ENCODE measurements at places on chromosomes 3 and 15.

DNA sequence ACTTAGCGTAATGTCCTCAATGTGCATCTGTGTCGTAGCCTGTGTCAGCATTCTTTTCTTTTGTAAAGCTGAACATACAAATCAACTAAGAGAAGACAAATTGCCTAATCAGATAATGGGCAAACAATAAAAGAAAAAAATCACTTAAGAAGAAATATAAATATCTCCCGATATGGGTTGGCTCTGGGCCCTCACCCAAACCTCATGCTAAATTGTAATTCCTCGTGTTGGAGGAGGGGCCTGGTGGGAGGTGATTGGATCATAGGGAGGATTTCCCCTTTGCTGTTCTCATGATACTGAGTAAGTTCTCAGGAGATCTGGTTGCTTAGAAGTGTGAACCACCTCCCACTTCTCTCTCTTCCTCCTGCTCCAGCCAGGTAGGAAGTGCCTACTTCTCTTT, 285.0 kb upstream of the LYSMD4 start:
- DNase-seq, result no peak

GRCh38 chr3:146968204-146968651, 363.1 kb upstream of the PLSCR5 start:
- no peak for DNase-seq

DNA sequence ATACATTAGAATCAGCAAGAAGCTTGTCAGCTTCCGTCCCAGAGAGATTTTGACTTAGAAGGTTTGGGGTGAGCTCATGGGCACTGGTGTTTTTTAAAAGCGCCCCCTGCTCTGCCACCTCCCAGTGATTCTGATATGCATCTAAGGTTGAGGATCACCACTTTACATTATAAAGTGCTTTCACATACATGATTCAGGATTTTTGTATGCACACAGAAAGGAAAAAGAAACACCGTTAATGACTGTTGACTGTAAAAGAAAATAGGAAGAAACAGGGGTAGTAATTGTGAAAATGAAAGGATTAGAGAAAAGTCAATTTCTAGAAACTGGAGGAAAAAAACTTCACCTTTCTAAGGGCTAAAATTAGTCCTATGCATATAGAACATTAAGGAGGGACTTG, 104.9 kb upstream of the ZBED2 start:
- no peak for DNase-seq

DNA sequence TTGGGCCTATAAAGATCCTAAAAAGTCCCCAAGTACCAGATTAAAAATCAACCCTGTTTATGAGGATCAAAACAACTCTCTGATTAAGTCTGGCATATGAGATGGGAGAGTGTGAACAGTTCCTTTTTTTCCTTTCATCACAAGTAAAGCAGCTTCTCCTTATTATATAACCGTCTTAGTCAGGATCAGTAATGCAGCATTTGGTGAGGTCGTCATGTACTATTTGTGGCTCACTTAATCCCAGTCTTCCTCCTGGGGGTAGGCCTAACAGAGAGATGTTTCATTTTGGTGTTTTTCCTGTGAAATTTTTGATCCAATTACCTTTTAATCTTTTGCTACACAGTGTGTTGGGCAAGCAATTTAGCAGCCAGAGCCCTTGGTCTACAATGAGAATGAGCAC, 333.1 kb upstream of the KCNMB2 start:
- no peak for DNase-seq

DNA sequence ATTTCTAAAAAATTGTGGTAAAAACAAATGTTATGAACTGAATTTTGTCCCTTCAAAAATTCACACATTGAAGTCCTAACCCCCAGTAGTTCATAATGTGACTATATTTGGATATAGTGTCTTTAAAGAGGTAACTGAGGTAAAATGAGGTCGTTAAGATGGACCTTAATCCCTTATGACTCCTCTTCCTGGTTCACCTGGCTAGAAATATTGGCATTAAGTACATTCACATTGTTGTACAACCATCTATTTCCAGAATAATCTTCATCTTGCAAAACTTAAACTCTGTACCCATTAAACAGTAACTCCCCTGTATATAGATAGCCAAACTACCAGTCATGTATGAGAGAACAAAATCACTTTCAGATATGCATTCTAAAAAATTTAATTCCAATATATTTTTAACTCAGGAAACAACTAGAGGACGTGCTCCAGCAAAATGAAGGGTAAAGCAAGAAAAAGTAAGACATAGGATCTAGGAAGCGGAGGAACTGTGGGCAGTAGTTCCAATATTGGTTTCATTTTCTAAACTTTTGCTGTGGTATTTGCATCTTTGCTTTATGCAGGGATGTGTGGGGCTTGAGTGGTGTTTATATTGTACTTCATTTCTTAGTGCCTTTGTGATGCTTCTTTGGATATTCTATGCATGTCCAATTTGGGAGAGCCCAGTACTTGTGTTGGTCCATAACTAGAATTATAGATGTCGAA, 36.7 kb upstream of the IL20RB start:
- DNase-seq, result no peak

DNA sequence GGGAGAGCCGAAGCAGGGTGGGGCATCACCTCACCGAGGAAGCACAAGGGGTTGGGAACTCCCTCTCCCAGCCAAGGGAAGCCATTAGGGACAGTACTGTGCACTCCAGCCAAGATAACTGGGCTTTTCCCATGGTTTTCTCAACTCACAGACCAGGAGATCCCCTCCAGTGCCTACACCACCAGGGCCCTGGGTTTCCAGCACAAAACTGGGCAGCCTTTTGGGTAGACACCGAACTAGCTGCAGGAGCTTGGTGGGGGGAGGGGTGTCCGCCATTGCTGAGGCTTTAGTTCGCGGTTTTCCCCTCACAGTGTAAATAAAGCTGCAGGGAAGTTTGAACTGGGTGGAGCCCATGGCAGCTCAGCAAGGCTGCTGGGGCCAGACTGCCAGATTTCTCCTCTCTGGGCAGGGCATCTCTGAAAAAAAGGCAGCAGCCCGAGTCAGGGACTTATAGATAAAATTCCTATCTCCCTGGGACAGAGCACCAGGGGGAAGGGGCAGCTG, 129.6 kb upstream of the LMCD1 start:
- DNase-seq, result no peak

DNA sequence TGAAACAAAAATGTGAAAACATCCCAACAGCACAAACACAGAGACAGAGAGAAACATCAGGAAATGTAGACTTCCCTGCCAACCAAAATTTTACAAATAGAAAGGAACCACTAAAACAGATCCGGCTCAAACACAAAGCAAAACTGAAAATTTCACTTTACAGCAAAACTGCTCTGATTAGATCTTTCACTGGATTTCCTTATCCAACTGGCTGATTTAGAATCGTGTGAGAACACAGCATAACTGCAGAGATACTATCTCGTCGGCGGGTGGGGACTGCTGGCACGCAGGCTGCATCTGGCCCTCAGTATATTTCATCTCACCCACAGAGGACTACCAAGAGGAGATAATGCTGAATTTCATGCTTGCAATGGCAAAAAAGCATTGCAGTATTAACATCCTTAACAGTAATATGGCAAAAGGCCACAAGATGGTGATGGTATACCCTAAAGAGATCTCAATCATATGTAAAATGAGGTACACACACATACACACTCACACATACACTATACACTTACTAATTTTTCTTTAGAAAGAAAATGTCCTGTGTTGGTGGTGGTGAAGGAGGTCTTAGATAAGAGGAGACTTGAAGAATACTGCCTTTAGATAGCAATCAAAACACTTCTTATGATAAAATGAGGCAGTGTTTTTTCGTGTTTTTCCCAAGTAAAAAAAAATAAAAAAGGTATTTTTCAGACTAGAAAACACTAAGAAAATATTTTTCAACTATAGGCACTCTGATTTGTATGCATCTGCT, 10.6 kb upstream of the LEO1 start:
- no peak for DNase-seq

GRCh38 chr3:182782149-182782548, 11.2 kb upstream of the ATP11B start:
- DNase-seq, result no peak

GRCh38 chr3:137349557-137350348, 392.0 kb downstream of the IL20RB start:
- DNase-seq, result no peak

DNA sequence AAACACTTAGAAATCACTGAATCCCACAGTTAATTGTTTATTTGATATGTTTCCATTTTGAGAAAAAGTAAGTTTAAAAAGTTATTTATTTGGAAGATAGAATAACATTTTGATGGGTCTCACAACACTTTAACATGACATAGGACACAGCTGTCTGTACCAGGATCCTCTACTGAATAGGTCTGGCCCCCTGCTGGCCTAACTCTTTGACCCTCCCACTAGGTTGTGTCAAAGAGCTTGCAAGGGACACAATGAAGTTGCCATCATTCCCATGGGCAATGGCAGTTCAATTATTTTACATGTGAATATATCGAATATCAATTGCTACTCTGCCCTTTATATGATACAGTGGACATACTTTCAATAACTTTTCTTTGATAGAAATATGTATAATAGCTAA, 138.9 kb downstream of the EPHA3 start:
- DNase-seq, result no peak

DNA sequence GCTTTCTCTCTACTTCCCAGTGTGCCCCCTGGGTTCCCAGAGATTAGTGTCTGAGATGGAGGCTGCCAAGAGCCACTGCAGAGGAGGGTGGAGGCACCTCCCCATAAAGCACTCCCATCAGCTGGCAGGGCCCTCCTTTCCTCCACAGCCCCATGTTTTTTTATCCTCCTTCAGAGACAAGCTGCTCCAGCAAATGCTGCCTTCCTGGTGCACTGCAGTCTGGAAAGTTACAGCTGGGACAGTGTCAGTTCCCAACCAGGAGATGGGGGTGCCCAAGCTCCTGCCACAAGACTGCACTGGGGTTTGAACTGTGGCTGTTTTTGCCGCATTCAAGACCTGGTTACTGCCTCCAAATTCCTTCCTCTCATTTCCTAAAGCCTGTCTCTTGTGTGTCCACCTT, 206.1 kb downstream of the CADPS start:
- DNase-seq, result no peak

GRCh38 chr3:197583371-197583770, 27.6 kb upstream of the BDH1 start:
- no peak for DNase-seq

DNA sequence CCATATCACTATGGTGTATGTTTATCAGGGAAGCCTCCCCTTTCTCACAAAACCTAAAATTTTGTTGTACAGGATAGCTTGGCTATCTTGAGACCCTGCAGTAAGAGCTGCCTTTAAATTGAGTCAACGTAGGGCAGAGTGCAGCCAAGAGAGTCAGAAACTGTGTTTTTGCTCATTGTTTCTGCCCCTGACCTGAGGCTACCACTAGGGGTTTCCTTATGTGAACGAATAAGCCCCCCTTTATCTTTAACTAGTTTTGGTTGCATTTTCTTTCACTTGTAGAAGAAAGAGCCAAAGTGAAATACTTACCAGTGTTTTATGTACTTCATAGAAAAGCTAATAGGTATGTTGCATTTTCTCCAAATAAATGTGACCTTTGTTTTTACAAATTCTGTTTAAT, 149.9 kb upstream of the TMC3 start:
- DNase-seq, result no peak

- DNase-seq, result no peak
These were observed 44.4 kb upstream of the SPTSSB start for GRCh38 chr3:161415506-161416231.

DNA sequence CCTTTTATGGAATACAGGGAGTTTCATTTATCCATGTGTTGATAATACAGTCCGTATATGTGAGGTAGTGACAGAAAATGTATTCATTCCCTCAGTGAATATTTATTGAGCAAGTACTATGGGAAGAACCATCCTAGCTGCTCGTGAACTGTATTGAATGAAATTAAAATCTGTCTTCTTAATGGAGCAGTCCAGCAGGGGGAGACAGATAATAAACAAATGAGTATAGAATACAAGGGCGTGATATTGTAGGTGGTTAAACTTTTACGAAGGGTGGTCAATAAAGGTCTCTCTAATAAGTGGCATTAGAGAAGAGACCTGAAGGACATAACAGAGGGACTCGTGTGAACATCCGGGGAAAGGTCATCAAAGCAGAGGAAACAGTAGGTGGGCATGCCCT, 62.7 kb upstream of the OSTN start:
- DNase-seq, result no peak

GRCh38 chr15:99752556-99752955, 19.3 kb upstream of the LYSMD4 start:
- DNase-seq, result no peak

GRCh38 chr3:53791317-53791716, 54.9 kb downstream of the CHDH start:
- DNase-seq, result no peak

GRCh38 chr3:34268032-34268709, 469.7 kb downstream of the PDCD6IP start:
- DNase-seq, result no peak

GRCh38 chr3:127835993-127836882, 13.9 kb upstream of the MGLL start:
- DNase-seq, result no peak
